ENCODE measurements at places on chromosomes 11 and 22. TPM values are rescaled to one million over a fixed set of nuclear protein-coding genes. Genes with fewer than 3 reads are reported as not detected.

- DNase-seq: no peak
Observed at GRCh38 chr11:59199546-59200422, 12.9 kb downstream of the MPEG1 start.

- no peak for DNase-seq
Observed at GRCh38 chr11:130638033-130638432, 189.6 kb downstream of the ADAMTS15 start.

- no peak for DNase-seq
Observed at GRCh38 chr11:9732453-9732852, 68.6 kb downstream of the SWAP70 start.

FOLR1 gene
- 19.0 TPM for polyA plus RNA-seq

FAM89B gene
- 52.5 TPM for polyA plus RNA-seq

DNA sequence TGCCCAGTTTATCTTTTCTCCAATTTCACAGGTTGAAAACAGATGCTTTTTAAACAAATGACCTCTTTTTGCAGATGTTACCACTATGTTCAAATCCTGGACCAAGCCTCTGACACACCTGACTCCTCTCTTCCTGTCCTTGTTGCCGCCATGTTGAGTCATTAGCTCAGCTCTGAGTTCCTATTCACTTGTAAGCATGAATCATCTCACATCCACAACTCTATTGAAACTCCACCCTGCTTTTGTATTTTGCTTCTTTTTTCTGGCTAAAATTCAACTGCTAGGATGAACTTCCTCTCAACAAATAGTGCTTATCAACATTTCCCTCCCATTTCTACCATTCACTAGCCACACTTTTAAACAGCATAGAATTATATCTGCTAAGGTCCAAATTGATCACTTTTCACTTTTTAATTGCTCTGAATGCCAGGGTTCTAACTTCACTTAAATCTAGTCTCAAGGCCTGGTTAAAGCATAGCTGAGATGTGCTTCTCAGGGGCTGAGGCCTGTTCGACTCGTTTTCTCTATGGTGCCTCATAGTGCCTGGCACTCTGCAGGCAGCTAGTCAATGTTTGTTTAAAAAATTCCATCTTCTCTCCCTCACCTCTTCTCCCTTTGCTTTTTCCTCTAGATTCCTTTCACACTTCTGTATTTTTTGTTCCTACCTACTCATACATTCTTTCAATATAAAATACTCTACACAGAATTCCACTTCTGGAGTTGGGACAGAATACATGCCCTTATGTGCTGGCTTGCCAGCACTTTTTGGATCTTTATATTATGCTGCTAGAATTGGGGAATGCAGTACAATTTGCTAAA lies 3.9 kb downstream of the JOSD1 start:
- DNase-seq: no peak

LINC01488 gene
- polyA plus RNA-seq: 0.06 TPM

GRCh38 chr11:16925561-16926065 lies 88.6 kb downstream of the PLEKHA7 start:
- peak; percentile 47 for DNase-seq

DNA sequence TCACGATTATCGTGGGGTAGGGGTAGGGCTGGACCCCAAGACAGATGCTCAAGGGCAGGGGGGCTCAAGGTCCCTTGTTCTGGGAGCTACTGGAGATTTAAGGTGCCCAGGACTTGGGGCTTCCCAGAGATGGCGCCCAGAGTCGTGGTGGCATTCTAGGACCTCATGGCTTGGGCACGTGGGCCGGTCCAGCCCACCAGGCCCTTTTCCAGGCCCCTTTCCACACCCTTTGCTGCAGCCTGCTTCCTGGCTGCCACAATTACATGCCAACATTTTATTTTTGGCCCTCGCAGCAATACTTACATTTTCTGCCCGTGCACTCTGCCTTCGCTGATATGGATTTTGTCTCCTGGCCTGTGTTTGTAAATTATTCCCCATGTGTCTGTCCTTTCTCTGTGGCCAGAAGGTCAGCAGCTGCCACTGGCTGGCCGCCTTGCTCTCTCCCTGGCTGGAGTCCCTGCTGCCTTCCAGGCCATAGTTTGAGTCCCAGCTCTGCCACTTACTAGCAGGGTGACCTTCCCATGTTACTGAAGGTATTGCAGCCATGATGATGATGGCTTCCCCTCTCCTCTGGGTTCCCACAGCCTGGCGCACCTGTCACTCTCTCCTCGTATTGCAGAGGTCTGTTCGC lies 11.2 kb downstream of the MB start:
- no peak for DNase-seq

- no peak for DNase-seq
Observed at GRCh38 chr11:11380883-11381282, 27.8 kb upstream of the CSNK2A3 start.

OR51B5 gene
- polyA plus RNA-seq: not detected

EHF gene
- 0.22 TPM for polyA plus RNA-seq

GRCh38 chr11:75631086-75631730 lies 37.6 kb downstream of the MAP6 start:
- DNase-seq: no peak

- no peak for DNase-seq
Observed at GRCh38 chr11:7967826-7968225, 2.6 kb upstream of the NLRP10 start.

KCNJ4 gene
- 1.6 TPM for polyA plus RNA-seq

GRCh38 chr11:121431820-121432526 lies 20.1 kb upstream of the SORL1 start:
- DNase-seq: no peak

APOBEC3H gene
- not detected for polyA plus RNA-seq

- DNase-seq: no peak
Observed at GRCh38 chr11:124079631-124080326, 35.5 kb upstream of the VWA5A start.

- no peak for DNase-seq
Observed at GRCh38 chr11:27383645-27384044, 20.6 kb upstream of the CCDC34 start.

GRCh38 chr11:57905439-57905838 lies 118.2 kb upstream of the OR9Q1 start:
- no peak for DNase-seq

GRCh38 chr11:58626934-58627483 lies 4.5 kb downstream of the CNTF start:
- DNase-seq: no peak

JHY gene
- 1.4 TPM for polyA plus RNA-seq

KCNQ1 gene
- polyA plus RNA-seq: 2.9 TPM

OR52H1 gene
- not detected for polyA plus RNA-seq

GRCh38 chr11:7909585-7910285 lies 21.3 kb downstream of the OR10A6 start:
- DNase-seq: no peak

CHST1 gene
- polyA plus RNA-seq: 24.0 TPM

- no peak for DNase-seq
Observed at GRCh38 chr11:68409748-68410344, 50.7 kb upstream of the PPP6R3 start.

GRCh38 chr22:30695871-30696655 lies 1.4 kb downstream of the OSBP2 start:
- no peak for DNase-seq

TECTA gene
- 1.7 TPM for polyA plus RNA-seq

GRCh38 chr11:44857490-44858090 lies 93.1 kb downstream of the TP53I11 start:
- DNase-seq: no peak

GRCh38 chr11:14237444-14237961 lies 121.5 kb downstream of the RRAS2 start:
- DNase-seq: no peak

GRCh38 chr11:32821917-32822560 lies 7.7 kb upstream of the PRRG4 start:
- DNase-seq: no peak

Data from hindlimb muscle (tissue), 1 donor.